Stimulated activated CD8-positive, alpha-beta memory T cell treated with anti-CD3 and anti-CD28 coated beads, Interleukin-4, amount 100 ng/mL, for 24 hours (primary cell): ENCODE measurements at places on chromosomes 7 and 10.

DNA sequence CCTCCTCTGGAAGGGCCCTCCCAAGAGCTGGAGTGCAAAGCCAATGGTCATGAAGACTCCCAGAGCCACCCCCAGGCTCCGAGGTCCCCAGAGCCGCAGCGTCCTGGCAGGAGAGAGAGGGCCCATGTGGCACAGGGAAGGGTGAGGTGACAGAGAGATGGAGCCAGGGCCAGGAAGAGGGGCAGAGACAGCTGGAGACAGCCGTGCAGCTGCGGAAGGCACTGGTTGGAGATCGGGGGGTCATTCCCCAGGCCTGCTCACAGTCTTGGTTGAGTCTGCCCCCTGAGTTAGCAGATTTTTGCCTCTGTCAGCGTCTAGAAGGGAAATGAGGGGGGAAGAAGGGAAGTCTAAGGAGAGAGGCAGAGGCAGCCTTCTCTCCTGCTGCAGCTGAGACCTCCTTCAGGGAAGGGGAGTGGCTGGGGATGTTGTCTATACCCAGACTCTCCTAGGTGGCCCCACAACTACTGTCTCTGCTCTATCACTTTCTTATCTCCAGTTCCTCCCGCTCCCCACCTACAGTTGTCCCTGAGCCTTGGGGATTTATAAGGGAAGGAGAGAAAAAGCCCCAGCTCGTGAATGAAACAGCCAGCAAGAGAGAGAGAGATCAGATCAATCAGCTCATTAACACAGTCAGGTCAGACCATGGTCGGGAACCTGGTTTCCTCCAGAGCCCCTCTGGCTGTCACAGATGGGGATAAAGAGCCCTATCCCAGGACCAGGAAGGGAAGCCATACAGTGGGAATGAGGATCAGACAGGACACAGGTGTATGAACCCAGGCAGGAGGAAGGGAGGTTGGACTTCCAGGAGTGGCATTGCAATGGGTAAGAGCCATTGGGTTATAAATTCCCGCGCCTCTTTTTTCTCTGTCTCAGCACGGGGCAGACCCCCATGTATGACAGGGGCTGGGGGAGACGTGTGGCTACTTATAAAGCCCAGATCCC is 1.2 kb downstream of the GAL3ST4 start:
- no peak for DNase-seq

DNA sequence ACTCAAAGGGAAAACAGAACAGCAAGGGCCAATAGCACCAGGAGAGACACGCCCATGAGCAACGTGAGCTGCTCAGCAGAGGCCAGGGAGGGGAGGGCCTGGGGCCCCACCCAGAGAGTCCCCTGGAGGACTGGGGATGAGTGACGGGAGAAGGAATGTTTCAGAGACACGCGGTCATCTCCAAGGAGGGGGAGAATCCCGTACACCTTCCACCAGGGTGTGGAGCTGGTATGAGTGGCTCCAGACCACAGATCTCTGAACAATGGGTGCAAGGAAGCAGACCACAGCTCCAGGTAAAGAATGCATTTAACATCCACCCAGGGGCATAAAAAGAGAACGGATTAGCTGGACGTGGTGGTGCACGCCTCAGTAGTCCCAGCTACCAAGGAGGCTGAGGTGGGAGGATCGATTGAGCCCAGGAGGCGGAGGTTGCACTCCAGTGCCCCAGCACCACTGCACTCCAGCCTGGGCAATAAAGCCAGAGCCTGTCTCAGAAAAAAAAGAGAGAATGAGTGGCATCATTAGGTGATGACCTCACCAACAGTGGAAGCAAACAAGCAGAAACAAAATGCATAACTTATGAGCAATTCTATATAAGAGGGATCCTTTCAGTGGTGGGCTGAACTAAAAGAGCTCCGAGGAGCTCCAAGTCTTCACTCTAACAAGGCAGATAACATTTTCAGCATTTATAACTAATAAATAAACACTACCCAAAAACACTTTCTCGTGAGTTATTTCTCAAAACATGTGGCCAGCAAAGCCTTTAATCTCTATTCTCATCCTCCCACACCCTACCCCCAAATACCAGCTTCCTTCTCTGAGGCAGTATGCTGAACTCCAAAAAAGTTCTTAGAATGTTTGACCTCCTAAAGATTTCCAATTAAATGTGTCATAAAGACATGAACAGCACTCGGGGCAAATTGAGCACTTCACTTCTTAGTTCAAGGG is 12.5 kb downstream of the PSAP start:
- no peak for DNase-seq

- no peak for DNase-seq
These were observed 649.4 kb downstream of the SUGCT start for GRCh38 chr7:40784176-40784575.

- DNase-seq = no peak
These were observed 22.7 kb downstream of the ENTPD7 start for GRCh38 chr10:99682032-99682431.

DNA sequence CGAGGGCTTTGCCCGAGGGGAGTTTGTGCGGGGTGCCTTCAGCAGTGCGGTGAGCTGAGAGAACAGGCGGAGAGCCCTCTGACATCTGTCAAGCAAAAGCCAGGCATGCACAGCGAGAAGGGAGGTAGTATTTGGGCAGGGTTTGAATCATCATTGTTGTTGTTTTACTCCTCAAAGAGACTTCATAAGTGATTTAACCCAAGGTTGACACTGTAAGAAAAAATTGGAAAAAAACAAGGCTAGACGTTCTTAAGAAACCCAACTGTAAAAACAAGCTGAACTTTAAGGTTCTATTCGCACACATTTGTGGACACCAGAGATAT is 1.3 kb downstream of the ADAM22 start:
- no peak for DNase-seq

- no peak for DNase-seq
These were observed 59.9 kb downstream of the INSIG1 start for GRCh38 chr7:155357573-155358041.

DNA sequence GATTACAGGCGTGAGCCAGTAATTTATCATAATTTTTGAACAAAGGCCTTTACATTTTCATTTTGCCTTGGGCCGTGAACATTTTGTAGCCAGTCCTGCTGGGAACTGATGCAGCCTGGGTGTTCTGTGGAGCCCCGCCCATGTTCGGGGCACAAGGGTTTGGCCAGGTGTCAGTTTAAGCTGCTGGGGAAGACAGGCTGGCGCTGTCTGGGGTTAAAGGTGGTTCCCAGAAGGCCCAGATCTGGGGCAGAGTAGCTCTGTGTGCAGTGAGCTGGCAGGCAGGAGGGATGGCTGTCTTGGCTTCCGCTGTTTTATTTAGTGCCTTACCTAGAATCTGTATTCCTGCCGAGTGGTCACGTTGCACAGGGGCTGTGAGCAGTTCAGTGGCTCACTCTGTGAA is 50.2 kb downstream of the DOCK1 start:
- no peak for DNase-seq

DNA sequence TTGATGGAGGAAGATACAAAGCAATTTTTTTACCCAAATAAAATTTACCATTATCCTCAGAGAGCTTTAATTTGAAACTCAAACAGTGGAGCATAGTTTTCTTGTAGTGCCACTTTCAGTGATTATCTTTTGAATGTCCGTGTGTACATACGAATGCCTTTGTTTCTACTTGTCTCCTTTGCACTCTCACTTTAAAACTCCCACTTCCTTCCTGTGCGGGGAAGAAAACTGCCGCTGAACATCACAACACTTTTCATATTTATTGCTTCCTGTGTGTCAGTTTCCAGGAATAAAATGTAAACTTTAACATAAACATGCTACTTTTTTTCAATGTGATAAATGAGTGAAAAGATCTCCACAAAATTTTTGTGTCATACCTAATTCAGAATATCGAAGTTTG is 102.4 kb downstream of the SEMA3A start:
- no peak for DNase-seq

GRCh38 chr7:98423043-98423442 is 22.2 kb upstream of the BAIAP2L1 start:
- no peak for DNase-seq

DNA sequence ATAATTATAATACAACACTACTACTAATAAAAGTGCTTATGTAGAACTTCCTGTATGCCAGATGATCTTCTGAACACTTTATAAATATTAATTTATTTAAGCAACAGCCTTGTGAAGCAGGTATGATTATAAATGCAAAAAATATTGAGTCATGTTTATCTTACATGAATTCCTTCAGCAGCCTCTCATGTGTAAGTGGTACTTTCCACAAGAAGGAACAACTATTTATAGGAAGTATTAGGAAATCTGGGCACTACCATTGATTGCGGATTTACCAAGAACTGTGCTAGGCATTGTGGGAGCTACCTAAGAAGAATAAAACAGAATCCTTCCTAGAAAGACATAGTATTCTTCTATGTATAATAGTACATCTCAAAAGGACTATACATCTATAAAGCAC is 10.7 kb upstream of the STEAP4 start:
- DNase-seq = no peak

DNA sequence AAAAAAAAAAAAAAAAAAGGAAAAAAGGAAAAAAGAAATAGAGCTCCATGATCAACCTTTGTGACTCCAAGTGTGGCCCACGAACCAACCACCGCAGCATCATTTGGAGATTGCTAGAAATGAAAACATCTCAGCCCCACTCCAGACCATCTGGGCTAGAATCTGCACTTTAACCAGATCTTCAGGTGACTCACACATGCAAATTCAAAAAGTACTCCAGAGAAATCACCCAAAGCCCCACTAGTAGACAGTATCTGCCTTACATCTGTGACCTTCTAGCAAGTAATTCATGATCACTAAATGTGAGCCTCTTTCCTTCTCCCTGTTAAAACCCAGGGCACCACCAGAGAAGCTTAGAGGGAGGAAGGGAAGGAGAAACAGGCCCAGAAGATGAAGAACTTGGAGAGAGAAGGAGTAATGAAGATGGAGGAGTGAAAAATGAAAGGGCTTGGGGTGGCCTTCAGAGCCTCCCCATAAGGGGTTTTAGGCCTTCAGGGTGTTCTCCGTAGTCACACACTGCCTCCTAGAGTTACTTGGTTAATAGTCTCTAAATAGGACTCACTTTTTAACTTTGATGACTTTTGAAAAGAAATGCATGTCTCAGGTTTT is 94.0 kb downstream of the SLC37A3 start:
- no peak for DNase-seq

GRCh38 chr10:91694170-91694794 is 61.4 kb upstream of the PPP1R3C start:
- no peak for DNase-seq

GRCh38 chr10:130927157-130927556 is 384.4 kb downstream of the TCERG1L start:
- DNase-seq = no peak

GRCh38 chr10:28314211-28314610 is 11.3 kb upstream of the MPP7 start:
- DNase-seq = no peak

- no peak for DNase-seq
These were observed 95.3 kb downstream of the PIP4K2A start for GRCh38 chr10:22619101-22619500.

DNA sequence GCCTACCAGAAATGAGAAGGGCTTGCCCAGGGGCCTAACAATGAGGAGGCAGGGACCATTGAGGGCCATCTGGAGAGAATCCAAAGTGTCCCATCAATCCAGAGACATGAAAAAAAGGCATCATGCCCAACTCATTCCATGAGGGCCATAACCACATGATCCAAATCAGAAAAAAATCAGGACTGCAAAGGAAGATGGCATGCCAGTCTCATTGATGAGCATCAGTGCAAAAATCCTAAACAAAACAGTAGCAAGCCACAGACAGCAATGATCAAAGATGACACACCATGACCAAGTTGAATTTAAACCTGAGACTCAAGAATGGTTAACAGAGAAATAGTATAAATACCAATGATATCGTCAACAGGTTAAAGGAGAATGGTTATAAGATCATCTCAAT is 7.0 kb upstream of the CYP3A4 start:
- no peak for DNase-seq

- DNase-seq = no peak
These were observed 335.2 kb upstream of the NPSR1 start for GRCh38 chr7:34322841-34323240.

DNA sequence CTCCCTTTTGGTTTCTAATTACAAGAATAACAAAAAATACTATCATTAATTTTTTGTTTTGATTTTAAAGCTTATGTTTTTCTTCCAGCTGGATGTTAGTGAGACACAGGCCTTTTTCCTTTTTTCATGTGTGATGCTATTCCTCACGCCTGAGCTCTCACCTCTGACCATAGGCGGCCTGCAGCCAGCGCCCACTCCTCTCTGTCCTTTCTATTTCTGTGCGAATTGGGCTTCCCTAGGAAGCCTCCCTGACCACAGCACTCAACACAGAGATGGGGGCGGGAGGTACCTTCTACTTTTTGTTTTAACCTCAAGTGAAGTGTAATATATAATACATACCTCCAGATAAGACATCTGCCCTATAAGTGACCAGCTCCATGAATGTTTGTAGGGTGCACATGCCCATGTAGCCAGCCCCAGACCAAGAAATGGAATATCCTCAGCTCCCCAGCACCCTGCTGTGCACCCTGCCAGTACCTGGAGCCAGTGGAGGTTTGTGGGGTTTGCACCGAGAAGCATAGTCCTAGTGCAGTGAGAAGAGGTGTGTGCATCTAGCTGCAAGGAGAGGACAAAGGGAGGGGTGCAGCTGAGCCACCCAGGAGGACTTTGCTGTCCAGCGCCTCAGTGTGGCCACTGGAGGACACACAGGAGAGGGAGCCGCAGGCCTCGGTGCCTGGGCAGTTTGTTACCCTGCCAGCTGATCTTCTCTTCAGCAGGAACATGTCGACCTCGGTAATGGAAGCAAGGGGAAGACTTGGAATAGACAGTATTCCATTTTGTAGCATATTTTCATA is 38.5 kb downstream of the BNIP3 start:
- no peak for DNase-seq

- DNase-seq = no peak
These were observed 43.6 kb downstream of the CTBP2 start for GRCh38 chr10:125116652-125117310.

- no peak for DNase-seq
These were observed 55.9 kb downstream of the FAM241B start for GRCh38 chr10:69685802-69686585.

GRCh38 chr7:43454936-43455518 is 127.9 kb upstream of the STK17A start:
- DNase-seq = no peak

DNA sequence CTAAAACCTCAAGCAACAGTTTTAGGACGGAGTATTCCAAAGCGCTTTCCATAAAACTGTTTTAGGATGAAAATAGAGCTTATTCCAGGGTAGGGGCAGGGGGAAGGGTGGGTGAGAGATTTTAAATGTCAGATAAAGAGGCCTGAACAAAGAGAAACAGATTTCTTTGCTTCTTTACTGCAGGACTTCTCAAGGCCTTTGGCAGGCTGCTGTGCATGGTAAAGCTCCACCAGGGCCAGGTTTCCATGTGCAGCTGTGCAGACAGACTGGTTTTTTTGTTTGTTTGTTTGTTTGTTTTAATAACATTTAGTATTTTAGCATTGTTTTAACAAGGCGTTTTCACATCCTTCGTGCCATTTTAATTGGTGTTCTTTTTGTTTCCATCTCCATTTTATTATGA is 26.3 kb downstream of the HECW1 start:
- DNase-seq = no peak
